ENCODE measurements at places on chromosomes 7 and 10.
A peak's percentile ranks its signal among the peaks of the same experiment; 100 is the strongest.

GRCh38 chr10:15313843-15314242 lies 57.2 kb downstream of the FAM171A1 start:
- no peak for DNase-seq

DNA sequence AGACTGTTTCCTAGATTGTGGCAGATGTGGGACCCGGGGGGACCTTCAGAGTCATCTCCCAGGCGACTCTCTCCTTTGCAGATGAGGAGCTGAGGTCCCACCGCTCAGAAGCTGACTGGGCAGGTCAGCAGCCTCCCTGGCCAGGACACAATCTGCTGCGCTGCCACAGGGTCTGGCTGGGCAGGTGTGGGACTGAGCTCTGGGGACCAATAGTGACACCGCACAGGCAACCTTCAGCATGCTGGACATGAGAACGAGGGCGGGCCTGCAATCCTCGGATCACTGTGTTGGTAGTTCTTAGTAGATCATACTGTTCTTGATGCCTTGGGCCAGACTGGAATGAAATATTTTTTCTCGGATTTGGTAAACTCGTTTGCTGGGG lies 20.5 kb upstream of the CRYGN start:
- DNase-seq, result no peak

DNA sequence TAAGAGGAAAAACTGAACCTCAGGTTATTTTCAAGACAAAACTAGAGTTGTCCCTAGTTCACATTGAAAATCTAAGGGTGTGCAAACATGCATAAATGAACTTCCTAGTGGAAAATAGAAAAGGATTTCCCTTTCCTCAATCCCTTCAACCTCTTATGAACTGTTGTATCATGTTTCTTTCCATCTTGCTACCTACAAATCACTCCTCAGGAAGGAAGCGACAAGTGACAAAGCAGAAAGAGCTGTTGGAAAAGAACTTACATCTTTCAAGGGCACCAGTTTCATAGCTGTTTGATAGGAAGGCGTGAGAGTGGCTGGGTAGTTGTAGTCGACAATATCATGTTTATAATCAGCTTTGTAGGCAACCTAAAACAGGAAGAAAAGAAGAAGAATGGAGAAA lies 23.9 kb downstream of the NRAP start:
- no peak for DNase-seq

DNA sequence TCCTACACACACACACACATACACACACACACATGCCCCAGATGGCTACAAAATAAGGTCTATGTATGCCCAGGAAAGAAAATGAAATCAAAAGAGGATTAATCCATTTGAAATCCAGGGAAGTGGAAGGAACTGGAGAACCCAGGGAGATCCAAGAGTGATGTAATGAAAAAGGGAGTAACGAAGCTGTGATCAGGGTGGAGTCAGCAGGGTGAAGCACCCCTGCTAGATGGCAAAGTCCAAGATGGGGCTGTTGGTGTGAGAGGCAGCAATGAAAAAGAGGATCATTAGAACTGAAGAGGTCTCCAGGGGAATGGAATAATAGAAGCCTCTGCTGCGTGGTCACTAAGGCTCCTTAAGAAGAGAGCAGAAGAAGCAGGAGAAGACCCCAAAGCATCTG lies 43.6 kb upstream of the IL6 start:
- DNase-seq, result peak; percentile 41

- peak; percentile 2 for DNase-seq
Observed at GRCh38 chr7:38840736-38841460, 68.1 kb downstream of the VPS41 start.

DNA sequence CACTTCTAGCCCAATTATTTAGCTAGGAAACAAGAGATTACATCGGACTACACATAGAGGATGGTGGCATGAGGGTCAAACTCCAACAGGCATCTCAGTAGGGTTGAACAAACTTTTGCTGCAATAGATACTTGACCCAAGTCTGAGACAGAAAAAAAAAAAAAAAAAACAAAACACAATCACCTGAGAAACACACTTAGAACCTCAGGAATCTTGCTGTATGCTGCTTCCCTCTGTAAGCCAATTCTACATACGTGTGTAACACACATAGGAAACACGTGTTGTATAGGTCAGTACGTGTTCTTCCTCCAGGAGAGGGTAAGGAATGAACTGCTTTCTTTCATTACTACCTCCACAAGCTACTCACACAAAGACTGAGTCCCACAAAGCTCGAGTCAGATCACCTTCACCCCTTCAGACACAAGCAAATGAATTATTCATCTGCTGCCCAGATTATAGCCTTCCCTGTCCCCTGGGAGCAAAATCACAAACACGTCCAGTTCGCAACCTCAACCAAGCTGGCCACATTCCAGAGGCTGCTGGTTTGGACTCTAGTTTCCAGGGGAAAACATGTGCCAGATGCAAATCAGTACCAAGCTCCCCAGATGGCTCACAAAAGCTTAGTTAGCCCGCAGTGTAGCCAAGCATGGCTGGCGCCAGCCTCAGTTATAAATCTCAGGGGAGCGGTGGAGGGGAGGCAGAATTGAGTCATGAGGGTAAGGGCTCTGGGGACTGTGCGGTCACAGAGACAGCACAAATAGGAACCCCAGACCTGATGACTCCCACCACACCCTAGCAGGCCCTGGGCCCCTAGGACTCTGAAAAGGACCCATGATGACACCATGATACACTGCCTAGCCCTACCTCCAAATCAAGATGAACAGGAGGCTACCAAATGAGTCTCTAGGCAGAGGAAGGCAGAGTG lies 15.1 kb downstream of the PSAP start:
- no peak for DNase-seq

All from inflammatory macrophage treated with lipopolysaccharide for 4 hours (primary cell).